ENCODE measurements at places on chromosomes 12 and 14.

DNA sequence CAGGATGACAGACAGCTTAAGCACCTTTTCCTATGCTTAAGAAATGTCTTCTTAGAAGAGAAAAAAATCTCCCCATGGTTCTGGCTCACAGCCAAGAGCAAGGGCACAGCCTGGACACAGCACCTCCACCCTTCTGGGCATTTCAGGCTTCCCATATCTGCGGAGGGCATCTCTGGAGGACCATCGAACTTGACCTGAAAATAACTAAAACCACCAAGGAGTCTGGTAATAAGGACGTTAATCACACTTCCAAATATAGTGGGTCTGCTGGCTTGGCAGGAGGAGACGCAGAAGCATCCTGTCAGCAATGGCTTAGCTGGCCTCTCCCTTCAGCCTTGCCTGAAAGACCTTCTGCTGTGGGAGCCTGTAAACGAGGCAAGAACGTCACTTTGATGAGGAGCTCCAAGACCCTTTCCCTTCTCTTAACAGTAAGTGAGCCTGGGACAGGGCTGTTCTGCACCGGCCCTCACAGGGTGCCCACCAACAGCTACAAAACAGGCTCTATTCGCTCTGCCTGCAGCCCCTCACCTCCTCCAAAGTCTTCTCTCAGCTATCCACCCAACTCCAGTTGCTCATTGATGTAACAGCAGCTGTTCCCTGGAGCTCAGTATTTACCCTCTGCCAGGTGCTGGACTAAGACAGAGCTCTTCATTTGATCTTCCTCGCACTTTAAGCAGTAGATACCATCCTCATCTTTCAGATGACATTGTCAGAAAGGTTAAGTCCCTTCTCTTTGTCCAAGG, 13.2 kb downstream of the SETD3 start:
- DNase-seq = no peak

GRCh38 chr12:26113181-26113654, 11.6 kb downstream of the BHLHE41 start:
- DNase-seq = no peak

GRCh38 chr14:106094654-106095189, 568.3 kb downstream of the TMEM121 start:
- DNase-seq = peak; percentile 87

GRCh38 chr12:19886065-19886464, 446.8 kb downstream of the AEBP2 start:
- DNase-seq = no peak

DNA sequence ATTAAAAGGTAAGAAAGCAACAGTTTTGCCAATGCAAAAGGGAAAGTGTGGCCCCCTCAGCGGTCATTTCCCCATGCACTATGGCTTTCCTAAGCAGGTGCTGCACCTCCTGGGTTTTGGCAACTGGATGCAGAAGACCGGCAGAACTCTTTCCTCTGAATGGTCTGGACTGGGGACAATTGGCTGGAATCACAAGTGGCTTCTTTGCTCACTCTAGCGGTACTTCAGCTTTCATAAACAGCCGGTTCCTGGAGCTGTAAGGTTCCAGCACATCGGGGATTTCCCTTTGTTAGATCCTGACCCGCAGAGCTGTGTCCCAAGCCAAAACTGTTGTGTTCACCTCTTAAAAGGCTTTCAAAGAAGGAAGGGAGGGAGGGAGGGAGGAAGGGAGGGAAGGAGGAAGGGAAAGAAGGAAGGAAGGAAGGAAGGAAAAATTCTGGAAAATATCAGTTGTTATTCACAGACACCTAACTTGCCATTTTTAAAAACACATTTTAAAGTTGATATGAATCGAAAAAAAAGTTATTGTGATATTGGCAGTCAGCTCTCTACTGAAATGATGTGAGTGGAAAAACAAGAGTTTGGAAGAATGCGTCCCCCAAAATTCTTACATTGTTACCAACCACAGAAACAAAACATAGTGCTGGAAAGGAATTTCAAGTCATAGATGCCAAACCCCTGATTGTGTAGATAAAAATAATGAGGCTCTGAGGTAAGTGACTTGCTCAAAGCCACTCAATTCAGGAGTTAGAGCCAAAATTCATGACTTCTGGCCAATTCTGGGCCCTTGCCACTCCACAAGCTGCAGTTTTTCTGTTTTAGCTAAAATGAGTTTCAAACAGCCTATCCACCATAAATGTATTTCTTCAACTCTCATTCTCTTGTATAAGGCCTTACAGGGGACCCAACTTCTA, 220.6 kb upstream of the HMGA2 start:
- DNase-seq = no peak

GRCh38 chr12:128298091-128298748, 31.2 kb downstream of the TMEM132C start:
- no peak for DNase-seq

DNA sequence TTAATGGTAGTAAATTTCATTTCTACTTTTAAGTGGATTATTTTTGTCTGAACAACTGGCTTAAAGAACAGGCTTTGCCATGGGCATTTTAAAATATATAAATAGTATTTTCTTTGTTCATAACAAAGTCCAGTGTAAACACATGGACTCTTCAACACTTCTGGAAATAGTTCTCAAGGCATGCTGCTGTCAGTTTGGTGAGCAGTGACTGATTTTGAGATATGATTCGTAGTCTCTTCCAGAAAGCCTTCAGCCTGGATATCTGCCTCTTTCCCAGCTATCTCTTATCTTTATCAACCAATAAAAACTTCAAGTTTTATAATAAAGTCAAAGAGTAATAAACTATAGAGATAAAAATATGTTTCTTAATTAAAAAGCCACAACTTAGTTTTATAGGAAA, 110.7 kb downstream of the NAV3 start:
- DNase-seq = no peak

GRCh38 chr14:104130974-104131651, 7.3 kb upstream of the KIF26A start:
- DNase-seq = peak; percentile 24

- no peak for DNase-seq
Observed at GRCh38 chr14:51208982-51209381, 31.1 kb upstream of the TMX1 start.

DNA sequence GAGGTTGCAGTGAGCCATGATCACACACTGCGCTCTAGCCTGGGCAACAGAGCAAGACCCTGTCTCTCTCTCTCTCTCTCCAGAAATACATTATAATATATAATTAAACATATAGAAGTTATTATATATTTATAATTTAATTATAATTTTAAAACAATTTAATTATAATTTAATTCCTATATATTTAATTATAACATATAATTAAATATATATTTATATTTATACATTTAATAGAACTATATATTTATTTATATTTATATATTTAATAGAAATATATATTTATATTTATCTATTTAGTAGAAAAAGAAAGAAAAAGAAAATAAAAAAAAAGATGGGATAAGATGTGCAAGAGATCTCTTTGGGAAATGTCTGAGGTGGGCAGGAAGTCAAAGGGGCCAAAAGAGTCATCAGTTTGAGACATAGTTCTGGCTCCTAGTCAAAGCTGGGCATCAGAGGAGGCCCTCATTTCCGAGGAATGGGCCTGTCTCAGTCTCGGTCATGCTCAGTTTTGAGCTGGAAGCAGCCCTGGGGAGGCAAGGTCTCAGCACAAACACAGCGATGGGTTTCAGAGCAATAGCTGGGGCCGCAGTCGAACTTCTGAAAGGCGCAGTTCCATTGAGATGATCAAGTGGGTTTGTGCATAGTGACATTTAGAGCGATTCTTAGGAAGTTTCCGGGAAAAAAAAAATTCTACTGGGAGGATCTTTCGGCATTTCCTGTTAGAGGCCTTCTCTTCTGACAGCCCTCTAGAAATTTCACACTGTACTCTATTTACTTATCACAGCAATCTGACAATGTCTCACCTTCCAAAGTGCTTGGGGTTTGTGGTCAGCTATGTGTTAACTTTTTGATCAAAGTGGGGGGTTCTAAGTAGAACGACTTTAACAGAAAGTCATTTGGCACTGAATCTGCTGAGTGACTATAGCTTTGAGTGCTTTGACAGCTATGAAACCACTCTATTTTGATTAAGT, 58.7 kb upstream of the GZMB start:
- peak; percentile 27 for DNase-seq

- DNase-seq = peak; percentile 40
Observed at GRCh38 chr14:70822530-70823185, 13.3 kb upstream of the MAP3K9 start.

GRCh38 chr12:44497044-44497443, 379.1 kb downstream of the NELL2 start:
- DNase-seq = no peak

GRCh38 chr14:99531251-99532096, 50.3 kb downstream of the CCNK start:
- DNase-seq = no peak

GRCh38 chr14:75041613-75042012, 9.7 kb downstream of the MLH3 start:
- no peak for DNase-seq

GRCh38 chr12:643475-644302, 19.6 kb downstream of the NINJ2 start:
- no peak for DNase-seq

GRCh38 chr12:128385736-128386135, 118.8 kb downstream of the TMEM132C start:
- no peak for DNase-seq

- no peak for DNase-seq
Observed at GRCh38 chr14:95323917-95324316, 4.2 kb upstream of the CLMN start.

- DNase-seq = no peak
Observed at GRCh38 chr12:104668274-104668718, 211.5 kb downstream of the CHST11 start.

DNA sequence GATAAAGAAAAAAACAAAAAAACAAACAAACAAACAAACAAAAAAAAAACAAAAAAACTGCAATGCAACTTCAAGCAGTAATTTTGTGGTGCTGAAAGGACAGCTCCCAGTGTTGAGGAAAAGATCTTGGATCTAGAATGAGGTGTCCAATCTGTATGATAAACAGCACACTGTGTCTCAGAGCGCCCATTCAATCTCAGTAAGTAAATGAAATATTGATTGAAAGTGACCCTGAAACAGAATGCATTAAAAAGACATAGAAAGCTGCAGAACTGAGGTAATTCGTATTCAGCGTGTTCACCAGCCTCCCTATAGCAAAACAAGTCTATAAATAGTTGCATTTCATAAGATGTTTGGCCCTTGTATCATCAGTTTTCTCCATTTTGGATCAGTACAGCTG, 153.0 kb downstream of the NOVA1 start:
- DNase-seq = no peak

GRCh38 chr14:85701116-85701515, 171.2 kb downstream of the FLRT2 start:
- DNase-seq = no peak

DNA sequence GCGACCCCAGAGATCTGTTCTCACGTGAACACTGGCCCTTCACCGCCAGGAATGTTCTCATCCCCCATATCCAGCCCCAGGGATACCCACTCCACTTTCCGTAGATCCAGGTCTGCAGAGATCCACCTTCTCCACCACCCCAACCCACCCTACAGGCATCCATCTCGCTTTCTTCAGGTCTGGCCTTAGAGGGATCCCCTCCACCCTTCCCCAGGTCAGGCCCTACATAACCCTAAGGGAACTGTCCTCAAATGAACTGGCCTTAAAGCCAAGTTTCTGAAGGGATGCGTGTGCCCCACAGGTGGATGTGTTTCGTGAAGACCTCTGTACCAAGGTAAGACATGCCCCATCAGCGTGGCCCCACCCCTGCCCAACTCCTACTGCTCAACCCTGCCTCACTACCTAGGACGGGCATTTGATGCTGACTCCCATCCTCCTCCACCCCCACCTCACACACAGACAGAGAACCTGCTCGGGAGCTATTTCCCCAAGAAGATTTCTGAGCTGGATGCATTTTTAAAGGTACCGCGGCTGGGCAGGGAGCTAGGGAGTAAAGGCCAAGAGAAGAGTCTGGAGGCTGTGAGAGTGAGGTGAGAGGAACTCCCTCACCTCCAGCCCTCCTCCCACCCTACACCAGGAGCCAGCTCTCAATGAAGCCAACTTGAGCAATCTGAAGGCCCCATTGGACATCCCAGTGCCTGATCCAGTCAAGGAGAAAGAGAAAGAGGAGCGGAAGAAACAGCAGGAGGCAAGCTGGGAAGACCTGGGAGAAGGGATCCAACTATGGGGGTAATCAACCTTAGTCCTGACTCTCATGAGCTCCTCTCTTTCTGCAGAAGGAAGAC, 912 bp downstream of the PSME1 start:
- DNase-seq = no peak

DNA sequence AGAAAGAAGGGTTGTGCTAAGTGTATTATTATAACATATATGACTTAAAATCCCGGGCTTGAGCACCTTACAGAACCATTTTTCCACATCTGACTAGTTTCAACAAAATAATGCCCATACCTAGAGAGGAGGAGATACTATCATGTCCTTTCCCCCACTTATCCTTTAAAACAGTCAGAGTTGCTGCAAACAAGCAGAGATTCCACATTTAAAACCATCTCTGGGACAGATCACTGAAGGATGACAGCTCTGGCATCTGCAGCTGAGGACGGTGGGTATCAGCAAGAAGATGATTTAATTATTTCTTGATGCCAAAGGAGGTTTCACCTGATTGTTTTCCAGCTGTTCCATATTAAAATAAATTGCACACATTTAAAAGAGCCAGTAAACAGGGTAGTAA, 328.0 kb upstream of the TMTC1 start:
- no peak for DNase-seq

GRCh38 chr14:54200726-54201125, 196.1 kb upstream of the CDKN3 start:
- DNase-seq = no peak

DNA sequence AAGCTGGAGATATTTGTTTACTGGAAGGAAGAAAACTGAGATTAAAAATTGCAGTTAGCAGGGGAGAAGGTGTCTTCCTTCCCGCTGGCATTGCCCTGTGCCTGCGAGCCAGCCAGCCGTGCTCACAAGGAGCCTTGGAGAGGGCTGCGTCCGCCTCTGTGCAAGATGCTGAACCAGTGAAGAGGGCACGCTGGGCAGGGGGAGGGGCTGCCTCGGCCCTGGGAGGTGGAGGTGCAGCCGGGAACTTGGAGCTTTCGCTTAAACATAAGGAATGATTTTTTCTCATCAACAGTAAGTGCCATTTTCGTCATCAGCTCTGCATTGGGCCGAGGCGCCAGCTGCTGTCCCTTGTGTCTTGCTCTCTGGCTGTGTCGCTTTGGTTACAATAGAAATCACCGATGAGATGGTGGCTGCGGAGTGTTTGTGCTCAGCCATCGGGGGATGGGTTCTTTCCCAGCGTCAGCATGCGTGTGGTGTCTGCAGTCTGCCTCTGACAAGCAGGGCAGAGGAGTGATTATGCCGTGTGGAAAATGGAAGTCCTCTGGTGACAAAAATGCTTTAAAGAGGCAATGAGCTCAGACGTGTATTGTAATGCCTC, 97.3 kb downstream of the ESR2 start:
- peak; percentile 26 for DNase-seq

DNA sequence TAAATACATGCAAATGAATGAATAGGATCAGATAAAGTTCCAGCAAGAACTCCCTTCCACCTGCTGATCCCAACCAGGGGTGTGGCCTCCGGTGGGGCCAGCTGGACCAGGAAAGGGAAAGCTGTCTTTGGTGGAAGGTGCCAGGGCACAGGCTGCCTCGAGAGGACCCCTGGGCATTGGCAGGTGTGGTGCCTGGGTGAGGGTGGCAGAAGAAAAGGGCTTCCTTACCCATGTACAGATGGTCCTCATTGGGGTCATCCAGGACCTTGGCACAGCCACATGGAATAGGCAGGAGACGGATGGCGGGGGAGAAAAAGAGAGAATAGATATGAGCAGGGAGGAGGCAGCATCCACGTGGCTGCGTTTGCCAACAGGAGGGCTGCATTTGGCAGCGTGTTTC, 36.4 kb downstream of the CAMKK2 start:
- DNase-seq = no peak
